Karpas-422 (cell line): ENCODE measurements at places on chromosomes 5 and 9. TPM values are rescaled to one million over a fixed set of nuclear protein-coding genes. Genes with fewer than 3 reads are reported as not detected.

GRCh38 chr5:158727136-158727535 is 372.6 kb downstream of the EBF1 start:
- no peak overlapping the region for H3K27ac ChIP-seq
- H3K36me3 ChIP-seq: peaks cover 36% of the 10 kb centered on the region; the same call in 1 of the 2 replicates
- H3K4me1 ChIP-seq: no peaks in the 10 kb centered on the region
- no peaks in the 10 kb centered on the region for H3K27me3 ChIP-seq
- H3K4me3 ChIP-seq: no peak overlapping the region

GRCh38 chr5:153598099-153598498 is 107.6 kb downstream of the GRIA1 start:
- no peaks in the 10 kb centered on the region for H3K27me3 ChIP-seq
- H3K27ac ChIP-seq: no peak overlapping the region
- no peaks in the 10 kb centered on the region for H3K36me3 ChIP-seq

Gene PRSS3
- 0.40 TPM in 1 of 2 replicates, not detected in the other for total RNA-seq

Gene NEUROG1
- not detected in 2 replicates for total RNA-seq

- no peak overlapping the region for H3K27ac ChIP-seq
- H3K27me3 ChIP-seq: no peaks in the 10 kb centered on the region
- H3K4me1 ChIP-seq: no peaks in the 10 kb centered on the region
These were observed 352.5 kb downstream of the ENC1 start for GRCh38 chr5:74288038-74288437.

Gene TMOD1
- 0.25 TPM in 1 of 2 replicates, not detected in the other for total RNA-seq

- no peak overlapping the region for H3K27ac ChIP-seq
- H3K4me1 ChIP-seq: no peaks in the 10 kb centered on the region
- no peak for DNase-seq
- H3K4me3 ChIP-seq: no peak overlapping the region
- no peaks in the 10 kb centered on the region for H3K36me3 ChIP-seq
These were observed 66.1 kb downstream of the PAPPA start for GRCh38 chr9:116219686-116220085.

DNA sequence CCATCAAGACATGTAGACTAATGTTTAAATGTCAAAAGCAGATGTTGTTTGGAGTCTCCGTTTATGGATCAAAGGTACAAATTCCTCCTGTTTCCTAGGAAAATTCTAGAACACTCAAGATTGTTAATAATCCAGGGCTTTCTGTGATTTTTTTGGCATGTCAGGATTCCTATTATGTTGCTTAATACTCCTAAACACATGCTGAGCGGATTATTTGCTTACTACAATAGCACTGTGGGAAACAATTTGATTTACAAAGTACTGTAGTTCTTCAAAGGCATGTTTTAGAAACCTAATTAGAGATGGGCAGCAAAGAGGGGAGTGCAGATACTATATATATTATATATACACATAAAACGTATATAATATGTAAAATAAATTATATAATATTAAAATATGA is 19.0 kb upstream of the SCAMP1 start:
- no peaks in the 10 kb centered on the region for H3K27me3 ChIP-seq
- no peaks in the 10 kb centered on the region for H3K36me3 ChIP-seq
- H3K4me1 ChIP-seq: no peaks in the 10 kb centered on the region
- no peak overlapping the region for H3K4me3 ChIP-seq

Gene SPINK13
- total RNA-seq: not detected in 2 replicates

Gene PCDHA2
- total RNA-seq: not detected in 2 replicates

- H3K4me1 ChIP-seq: no peaks in the 10 kb centered on the region
- H3K27me3 ChIP-seq: no peaks in the 10 kb centered on the region
- H3K36me3 ChIP-seq: no peaks in the 10 kb centered on the region
- H3K4me3 ChIP-seq: no peak overlapping the region
These were observed 1092.0 kb downstream of the MAT2B start for GRCh38 chr5:164597293-164597900.

Gene GPBP1
- 67.3 and 69.0 TPM in 2 replicates for total RNA-seq

DNA sequence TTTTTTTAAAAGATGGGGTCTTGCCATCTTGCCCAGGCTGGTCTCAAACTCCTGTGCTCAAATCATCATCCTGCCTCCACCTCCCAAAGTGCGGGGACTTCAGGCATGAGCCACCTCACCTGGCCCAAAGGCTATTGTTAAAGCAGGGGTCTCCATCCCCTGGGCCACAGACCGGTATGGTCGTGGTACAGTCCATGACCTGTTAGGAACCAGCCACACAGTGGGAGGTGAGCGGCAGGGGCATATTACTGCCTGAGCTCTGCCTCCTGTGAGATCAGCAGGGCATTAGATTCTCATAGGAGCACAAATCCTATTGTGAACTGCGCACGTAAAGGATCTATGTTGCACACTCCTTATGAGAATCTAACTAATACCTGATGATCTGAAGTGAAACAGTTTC is 7.3 kb upstream of the NOL6 start:
- no peak for DNase-seq
- no peaks in the 10 kb centered on the region for H3K36me3 ChIP-seq
- no peaks in the 10 kb centered on the region for H3K27me3 ChIP-seq

DNA sequence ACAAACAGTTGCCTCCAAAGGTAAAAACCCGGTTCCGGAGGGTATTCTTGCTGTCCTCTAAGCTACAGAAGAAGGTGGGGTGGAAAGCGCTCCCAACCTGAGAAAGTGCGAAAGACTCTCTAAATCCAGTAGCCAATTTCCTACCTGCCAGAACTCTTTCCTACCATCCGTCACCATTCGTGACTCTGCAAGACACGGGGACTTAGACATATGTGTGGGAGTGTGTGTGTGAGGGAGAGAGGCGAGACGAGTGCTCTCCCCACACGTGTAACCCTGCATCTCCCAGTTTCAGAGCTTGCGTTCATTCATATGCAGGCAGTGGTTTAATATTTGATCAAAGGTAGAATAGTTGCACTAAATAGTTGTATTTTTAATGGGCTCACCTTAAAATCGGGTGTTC is 473 bp upstream of the GABRA1 start:
- H3K27ac ChIP-seq: no peak overlapping the region
- no peaks in the 10 kb centered on the region for H3K4me1 ChIP-seq
- DNase-seq: no peak
- no peaks in the 10 kb centered on the region for H3K36me3 ChIP-seq

DNA sequence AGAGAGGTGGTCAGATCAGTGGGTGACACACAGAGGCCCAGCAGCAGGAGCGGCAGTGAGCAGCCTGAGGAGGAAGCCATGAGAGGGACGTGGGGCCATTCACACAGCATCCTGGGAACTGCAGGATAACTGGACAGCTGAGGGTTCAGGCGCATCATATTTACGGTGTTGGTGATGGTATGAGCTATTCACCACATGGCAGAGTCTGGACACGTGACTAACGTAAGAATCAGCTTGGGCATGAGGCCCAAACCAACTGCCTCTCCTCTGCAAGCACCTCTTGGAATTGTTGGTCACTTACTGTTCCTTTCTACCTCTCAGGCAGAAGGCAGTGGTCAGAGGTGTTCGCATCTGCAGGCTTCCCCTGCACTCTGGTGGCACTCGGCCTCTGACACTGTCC is 141.1 kb downstream of the ENTREP1 start:
- no peaks in the 10 kb centered on the region for H3K4me1 ChIP-seq
- DNase-seq: no peak
- H3K4me3 ChIP-seq: no peak overlapping the region
- no peaks in the 10 kb centered on the region for H3K27me3 ChIP-seq

Gene ABCA1
- 2.6 and 4.7 TPM in 2 replicates for total RNA-seq

Gene NOXA1
- 0.51 TPM in 1 of 2 replicates, not detected in the other for total RNA-seq

DNA sequence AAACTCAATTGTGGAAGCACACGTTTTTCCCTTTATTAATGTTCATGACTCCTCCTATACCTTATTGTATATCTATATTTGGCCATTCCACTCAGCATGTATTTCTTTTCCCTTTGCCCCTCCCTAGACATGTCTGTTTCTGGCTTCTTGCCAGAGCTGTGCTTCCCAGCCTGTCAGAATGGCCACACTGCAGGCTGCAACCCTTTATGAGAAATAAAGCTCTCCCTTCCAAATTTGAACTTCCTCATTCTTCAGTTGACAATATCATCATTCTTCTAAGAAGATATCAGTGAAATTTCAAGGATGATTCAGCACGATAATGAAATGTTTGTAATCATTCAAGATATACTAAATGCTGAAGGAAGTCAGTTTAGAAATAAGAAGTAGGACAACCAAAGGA is 107.6 kb upstream of the PRSS3 start:
- no peak for DNase-seq
- no peak overlapping the region for H3K27ac ChIP-seq
- no peaks in the 10 kb centered on the region for H3K27me3 ChIP-seq
- H3K4me1 ChIP-seq: no peaks in the 10 kb centered on the region
- H3K36me3 ChIP-seq: no peaks in the 10 kb centered on the region

Gene TAS2R1
- total RNA-seq: not detected in 2 replicates

GRCh38 chr9:69027355-69028097 is 8.0 kb upstream of the FXN start:
- peaks cover 8% of the 10 kb centered on the region for H3K4me1 ChIP-seq
- no peak overlapping the region for H3K4me3 ChIP-seq
- DNase-seq: peak; percentile 79
- no peaks in the 10 kb centered on the region for H3K36me3 ChIP-seq

GRCh38 chr9:133578524-133579441 is 30.4 kb downstream of the FAM163B start:
- H3K27me3 ChIP-seq: no peaks in the 10 kb centered on the region
- H3K27ac ChIP-seq: no peak overlapping the region
- no peak overlapping the region for H3K4me3 ChIP-seq
- no peak for DNase-seq

Gene HTR4
- total RNA-seq: not detected in 2 replicates

GRCh38 chr9:100505564-100506159 is 32.7 kb downstream of the TMEFF1 start:
- H3K27ac ChIP-seq: no peak overlapping the region
- H3K4me3 ChIP-seq: no peak overlapping the region
- peak; percentile 91 for DNase-seq

DNA sequence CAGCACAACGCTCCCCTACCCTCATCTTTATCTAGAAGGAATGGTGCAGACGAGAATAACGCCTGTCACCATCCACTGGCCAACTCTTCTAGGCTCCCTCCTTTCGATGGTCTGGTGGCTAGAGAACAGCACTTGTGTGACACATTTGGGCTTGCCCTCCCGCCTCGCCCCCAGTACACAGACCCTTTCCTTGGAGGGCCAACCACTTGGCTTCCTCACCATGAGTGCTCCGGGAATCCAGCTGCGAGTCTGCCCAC is 1.4 kb downstream of the GNAQ start:
- no peaks in the 10 kb centered on the region for H3K27me3 ChIP-seq
- H3K36me3 ChIP-seq: no peaks in the 10 kb centered on the region
- no peak for DNase-seq
- no peak overlapping the region for H3K4me3 ChIP-seq
- no peak overlapping the region for H3K27ac ChIP-seq
- H3K4me1 ChIP-seq: peaks cover 7% of the 10 kb centered on the region; the same call in 1 of the 2 replicates

DNA sequence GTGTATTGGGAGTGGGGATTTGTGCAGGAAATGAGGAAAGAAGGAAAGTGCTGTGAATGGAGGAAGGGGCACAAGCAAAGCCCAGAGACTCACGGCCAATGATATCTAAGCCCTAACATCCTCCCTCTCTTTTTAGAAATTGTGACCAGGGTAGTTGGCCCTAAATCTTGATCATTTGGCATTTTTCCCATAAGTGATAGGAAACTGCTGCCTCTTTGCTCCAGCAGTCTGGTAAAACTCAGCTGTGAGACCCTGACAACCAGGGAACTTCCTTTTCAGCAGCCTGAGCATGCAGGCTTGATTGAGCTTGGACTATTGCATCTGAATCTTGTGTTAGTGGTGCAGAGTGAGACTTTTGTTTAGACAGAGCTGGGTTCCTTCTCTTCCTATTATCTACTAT is 9.6 kb upstream of the ADRB2 start:
- DNase-seq: peak; percentile 75
- H3K27me3 ChIP-seq: no peaks in the 10 kb centered on the region
- H3K36me3 ChIP-seq: no peaks in the 10 kb centered on the region
- peak overlapping the region; percentile 51 for H3K4me3 ChIP-seq
- peak overlapping the region; percentile 98 for H3K27ac ChIP-seq

GRCh38 chr9:132582786-132583583 is 579 bp downstream of the BARHL1 start:
- H3K27me3 ChIP-seq: no peaks in the 10 kb centered on the region
- H3K4me1 ChIP-seq: no peaks in the 10 kb centered on the region
- H3K4me3 ChIP-seq: no peak overlapping the region
- no peak for DNase-seq
- H3K36me3 ChIP-seq: no peaks in the 10 kb centered on the region

DNA sequence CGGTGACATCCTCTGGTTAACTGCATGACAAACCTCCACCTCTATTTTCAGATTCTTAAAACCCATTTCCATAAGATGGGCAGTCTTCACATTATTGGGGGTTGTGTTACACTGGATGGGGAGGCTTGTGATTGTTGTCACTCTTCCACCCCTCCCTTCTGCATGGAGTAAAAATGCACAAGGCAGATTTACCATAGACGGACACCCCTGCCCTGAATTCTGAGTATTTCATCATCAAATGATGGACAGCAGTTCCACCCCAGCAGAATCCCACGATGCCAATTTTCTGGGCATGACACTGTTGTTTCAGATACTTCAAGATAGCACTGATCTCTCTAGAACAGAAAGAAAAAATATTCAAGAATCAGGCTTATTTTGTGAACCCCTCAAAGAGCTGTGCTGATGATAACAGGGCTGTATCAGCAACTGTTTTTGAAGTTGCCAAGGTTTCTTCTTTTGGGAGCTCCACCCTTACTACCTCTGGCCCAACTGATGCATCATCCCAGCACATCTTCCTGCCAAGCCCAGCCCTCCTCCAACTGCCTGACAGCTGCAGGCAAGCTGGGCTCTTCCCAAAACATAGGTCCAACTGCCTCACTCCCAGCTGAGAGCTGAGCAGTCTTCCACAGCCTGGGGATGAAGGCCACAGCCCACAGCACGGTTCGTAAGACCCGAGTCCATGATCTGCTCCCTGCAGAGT is 21.4 kb downstream of the CMBL start:
- H3K4me1 ChIP-seq: peaks cover 15% of the 10 kb centered on the region
- H3K27ac ChIP-seq: no peak overlapping the region
